ENCODE measurements at places on chromosomes 2 and 18.

DNA sequence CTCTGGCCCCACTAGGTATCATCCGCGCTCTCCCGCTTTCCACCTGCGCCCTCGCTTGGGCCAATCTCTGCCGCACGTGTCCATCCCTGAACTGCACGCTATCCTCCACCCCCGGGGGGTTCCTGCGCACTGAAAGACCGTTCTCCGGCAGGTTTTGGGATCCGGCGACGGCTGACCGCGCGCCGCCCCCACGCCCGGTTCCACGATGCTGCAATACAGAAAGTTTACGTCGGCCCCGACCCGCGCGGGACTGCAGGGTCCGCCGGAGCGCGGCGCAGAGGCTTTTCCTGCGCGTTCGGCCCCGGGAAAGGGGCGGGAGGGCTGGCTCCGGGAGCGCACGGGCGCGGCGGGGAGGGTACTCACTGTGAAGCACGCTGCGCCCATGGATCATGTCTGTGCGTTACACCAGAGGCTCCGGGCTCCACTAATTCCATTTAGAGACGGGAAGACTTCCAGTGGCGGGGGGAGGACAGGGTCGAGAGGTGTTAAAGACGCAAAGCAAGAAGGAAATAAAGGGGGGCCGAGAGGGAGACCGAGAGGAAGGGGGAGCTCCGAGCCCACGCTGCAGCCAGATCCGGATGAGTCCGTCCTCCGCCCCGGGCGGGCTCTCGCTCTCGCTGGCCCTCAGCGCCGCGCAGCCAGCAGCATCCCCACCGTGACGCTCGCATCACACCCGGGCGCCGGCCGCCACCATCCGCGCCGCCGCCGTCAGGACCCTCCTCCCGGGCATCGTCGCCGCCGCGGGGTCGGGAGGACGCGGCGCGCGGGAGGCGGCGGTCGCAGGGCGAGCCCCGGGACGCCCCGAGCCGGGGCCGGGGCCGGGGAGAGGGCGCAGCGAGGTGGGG, 664 bp downstream of the NETO1 start:
- DNase-seq = no peak
- no peak overlapping the region for H3K4me3 ChIP-seq
- no peak overlapping the region for H3K27ac ChIP-seq
- no peaks in the 10 kb centered on the region for H3K4me1 ChIP-seq

DNA sequence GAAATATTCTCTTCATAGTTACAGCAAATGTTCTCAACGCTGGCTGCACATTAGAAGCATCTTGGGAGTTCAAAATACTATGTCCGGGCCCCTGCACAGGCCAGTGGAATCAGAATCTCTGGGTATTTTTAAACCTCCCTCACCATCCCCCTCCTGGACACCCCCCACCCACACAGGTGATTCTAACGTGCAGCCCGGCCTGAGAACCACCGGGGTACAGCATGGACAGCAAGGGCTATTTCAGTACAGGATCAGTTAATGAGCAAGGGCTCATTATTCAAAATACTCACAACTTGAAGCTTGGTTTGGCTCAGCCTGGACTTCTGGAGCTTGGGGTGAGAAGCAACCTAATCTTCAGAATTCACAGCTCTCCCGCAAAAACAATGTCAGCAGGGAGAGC, 31.4 kb downstream of the INO80C start:
- no peaks in the 10 kb centered on the region for H3K36me3 ChIP-seq
- no peaks in the 10 kb centered on the region for H3K4me1 ChIP-seq
- DNase-seq = no peak

DNA sequence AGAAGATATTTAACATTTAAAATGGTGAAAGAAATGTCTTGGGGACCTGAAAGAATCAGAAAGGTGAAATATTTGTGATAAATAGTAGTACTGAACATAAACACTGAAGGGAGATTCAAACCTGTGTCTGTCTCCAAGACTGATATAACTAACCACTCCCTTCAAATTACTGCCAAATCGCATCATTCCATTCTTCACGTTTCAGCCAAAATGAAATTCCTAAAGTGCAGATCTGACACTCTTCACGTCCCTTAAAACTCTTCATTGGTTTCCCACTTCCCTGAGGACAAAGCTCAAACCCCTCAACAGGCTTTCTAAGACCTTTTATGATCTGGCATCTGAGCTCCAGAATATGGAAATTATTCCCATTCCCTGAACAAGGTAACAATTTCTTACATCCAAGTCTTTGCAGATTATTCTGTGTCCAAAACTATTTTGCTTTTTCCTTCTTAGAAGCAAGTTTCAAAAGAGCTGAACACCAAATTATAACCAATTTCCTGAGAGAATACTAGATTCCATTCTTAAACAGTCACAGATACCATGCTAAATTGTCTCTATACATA, 18.9 kb downstream of the SLC8A1 start:
- no peak for DNase-seq
- no peak overlapping the region for H3K27ac ChIP-seq
- no peaks in the 10 kb centered on the region for H3K36me3 ChIP-seq

DNA sequence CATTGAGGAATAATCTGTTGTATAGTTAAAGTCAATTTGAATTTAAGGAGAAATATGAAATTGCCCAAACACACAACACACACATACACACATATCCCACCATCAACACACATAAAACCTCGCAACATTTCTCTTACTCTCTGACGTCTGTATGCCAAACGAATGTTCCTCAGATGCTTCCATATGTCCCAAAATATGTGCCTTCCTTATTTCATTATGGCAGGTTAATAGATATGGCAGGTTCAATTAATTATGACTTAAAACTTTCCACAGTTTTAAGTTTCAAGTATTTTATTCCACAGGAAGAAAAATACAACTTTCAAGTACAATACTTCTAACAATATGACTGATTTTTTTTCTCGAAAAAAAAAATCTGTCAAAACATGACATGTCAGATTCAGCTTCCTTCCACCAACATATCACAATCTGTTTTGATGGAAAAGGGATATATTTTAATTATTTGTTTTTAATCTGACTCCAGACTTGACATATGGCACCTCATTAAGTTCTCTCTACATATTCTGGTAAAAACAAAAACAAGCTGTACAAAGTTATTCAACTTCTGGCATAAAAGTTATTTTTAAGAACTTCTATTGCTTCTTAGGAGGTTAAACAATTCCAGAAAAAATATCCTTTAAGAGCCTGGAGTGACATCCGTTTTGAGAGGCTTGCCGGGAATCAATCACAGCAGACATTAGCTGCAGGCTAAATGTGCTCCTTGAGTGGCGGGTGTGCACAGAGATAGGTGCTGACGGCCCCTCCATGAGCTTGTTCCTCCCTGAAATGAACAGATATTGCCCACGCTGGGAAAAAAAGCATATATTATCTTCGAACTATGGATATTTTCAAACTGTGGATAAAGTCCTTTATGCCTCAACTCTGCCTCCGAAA, 812.7 kb downstream of the DCDC2C start:
- H3K4me3 ChIP-seq = no peak overlapping the region
- H3K4me1 ChIP-seq = no peaks in the 10 kb centered on the region
- no peak overlapping the region for H3K27ac ChIP-seq
- no peaks in the 10 kb centered on the region for H3K36me3 ChIP-seq

GRCh38 chr2:151098841-151099240, 162.8 kb downstream of the RBM43 start:
- H3K4me3 ChIP-seq = no peak overlapping the region
- H3K36me3 ChIP-seq = no peaks in the 10 kb centered on the region
- DNase-seq = no peak
- no peaks in the 10 kb centered on the region for H3K27me3 ChIP-seq
- H3K4me1 ChIP-seq = no peaks in the 10 kb centered on the region
- H3K27ac ChIP-seq = no peak overlapping the region

DNA sequence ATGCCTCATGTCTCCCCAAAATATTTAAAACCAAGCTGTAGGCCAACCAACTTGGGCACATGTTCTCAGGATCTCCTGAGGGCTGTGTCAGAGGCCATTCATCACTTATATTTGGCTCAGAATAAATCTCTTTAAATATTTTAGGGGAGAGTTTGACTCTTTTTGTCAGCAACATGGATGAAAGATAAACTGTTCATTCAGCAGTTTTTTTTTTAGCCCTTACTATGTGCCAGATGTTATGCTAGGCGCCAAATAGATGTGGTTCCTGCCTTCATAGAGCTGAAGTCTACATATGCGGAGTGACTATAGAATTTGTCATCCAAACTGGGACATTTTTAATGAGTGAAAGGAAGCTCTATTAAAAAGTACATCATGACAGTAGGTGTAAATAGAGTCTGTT, 42.5 kb upstream of the TWSG1 start:
- no peaks in the 10 kb centered on the region for H3K36me3 ChIP-seq
- H3K4me3 ChIP-seq = no peak overlapping the region
- H3K4me1 ChIP-seq = no peaks in the 10 kb centered on the region
- DNase-seq = no peak

DNA sequence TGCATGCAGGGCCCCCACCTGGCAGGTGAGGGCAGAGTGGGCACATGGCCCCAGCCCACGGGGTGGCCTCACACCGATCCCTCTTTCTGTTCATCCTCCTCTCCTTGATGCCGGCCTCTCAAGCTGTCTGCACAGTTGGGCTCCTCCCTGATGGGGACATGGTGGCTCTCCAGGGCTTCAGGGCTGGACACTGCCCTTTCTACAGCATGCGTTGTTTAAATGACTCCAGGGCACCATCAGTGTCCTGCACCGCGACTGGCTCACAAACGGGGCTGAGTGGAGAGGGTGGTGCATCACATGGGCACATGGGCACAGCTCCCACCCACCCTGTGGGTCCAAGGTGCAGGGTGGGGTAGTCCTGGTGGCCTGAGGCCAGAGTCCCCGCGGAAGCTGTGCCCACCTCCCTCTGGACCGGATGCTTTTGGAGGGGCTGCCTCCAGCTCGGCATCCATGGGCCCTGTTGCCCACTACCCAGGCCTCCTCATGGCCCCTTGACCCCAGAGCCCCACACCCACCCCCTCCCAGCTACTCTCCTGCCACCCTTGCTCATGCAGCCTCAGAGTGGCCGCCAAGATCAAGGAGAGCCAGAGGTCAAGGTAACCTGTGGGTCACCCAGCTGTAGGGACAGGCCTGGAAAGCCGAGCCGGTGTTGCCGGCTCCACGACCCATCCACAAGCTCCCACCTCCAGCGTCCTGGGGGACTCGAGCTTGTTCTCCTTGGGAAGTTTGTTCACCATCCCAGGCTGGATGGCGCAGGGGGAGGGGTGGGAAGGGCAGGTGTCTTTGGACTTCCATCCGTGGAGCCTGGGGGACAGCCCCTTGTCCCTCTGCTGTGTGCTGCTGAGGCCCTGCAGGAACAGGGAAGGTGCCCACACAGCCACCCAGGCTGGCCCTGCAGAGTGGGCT, 12.3 kb upstream of the SNED1 start:
- no peak for DNase-seq
- H3K36me3 ChIP-seq = no peaks in the 10 kb centered on the region
- no peaks in the 10 kb centered on the region for H3K4me1 ChIP-seq
- no peaks in the 10 kb centered on the region for H3K27me3 ChIP-seq

DNA sequence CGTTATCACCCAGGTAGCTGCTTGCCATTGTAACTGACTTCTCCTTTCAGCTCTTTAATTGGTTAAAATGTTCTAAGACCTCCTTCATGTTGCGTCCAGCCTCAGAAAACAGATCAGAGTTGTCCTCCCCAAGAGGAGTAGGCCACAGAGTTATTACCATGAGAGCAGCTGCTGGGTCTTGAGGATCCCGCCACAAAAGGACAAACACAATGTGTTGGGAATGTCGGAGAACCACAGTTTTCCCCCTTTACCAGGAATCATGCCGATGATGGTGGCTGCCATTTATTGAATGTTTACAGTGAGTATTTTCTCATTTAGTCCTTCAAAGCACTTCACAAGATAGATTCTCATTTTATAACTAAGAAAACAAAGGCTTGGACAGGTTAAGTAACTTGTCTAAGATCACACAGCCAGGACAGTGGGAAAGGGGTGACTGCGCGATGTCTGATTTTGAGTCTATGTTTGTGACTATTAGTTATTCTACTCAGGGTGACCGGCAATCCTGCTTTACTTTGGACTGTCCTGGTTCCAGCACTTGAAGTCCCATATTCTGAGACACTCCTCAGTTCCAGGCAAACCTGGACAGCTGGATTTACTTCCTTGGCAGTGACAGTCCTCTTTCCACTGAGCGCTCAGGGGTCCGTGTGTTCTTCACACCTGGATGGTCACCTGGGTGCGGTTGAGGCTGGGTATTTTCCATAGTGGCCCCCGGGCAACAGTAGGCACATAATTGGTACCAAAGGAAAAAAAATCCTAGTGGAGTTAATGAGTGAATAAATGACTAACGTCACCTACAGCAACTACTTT, 93.6 kb downstream of the LIPG start:
- H3K36me3 ChIP-seq = no peaks in the 10 kb centered on the region
- no peak for DNase-seq
- no peaks in the 10 kb centered on the region for H3K4me1 ChIP-seq
- H3K27me3 ChIP-seq = no peaks in the 10 kb centered on the region
- no peak overlapping the region for H3K27ac ChIP-seq

DNA sequence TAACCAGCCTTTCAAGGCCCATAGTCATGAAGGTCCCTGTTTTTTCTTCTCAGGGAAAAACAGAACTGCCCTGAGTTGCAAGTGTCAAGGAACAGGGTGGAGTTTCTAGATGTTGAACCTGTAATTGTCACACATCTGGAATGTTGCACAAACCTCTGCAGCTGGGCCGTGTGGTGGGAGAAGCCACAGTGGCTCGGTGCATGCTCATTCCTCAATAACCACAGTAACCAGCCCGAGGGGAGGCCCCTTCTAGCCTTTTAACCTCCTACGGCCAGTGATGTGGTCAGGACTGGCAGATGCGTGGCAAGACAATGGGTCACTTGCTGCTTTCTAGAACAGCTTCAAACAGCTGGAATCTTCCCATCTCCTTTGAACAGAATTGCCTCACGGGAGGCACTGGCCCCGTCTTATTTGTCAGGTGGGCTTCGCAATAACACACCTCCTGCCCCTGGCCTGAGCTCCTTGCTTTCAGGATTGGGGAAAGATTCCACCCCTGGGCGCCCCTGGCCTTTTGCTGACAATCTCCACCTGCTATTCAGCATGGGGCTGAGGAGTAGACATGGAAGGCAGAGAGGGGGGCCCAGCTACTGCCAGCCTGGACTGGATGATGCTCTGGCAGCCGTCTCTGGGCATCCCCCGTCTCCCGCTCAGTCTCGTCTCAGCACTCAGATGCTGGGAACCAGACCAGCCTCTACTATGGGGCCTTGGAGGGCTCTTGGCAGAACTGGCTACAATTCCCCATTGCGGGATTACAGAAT, 102.9 kb downstream of the KLHL29 start:
- H3K36me3 ChIP-seq = no peaks in the 10 kb centered on the region
- H3K27me3 ChIP-seq = no peaks in the 10 kb centered on the region
- H3K4me3 ChIP-seq = no peak overlapping the region
- no peak for DNase-seq
- no peaks in the 10 kb centered on the region for H3K4me1 ChIP-seq

GRCh38 chr2:45698554-45698953, 47.1 kb downstream of the PRKCE start:
- no peaks in the 10 kb centered on the region for H3K36me3 ChIP-seq
- no peak overlapping the region for H3K27ac ChIP-seq
- H3K27me3 ChIP-seq = no peaks in the 10 kb centered on the region
- no peak overlapping the region for H3K4me3 ChIP-seq
- no peaks in the 10 kb centered on the region for H3K4me1 ChIP-seq
